EL (cell line): ENCODE measurements at places on chromosomes 3 and 15.

DNA sequence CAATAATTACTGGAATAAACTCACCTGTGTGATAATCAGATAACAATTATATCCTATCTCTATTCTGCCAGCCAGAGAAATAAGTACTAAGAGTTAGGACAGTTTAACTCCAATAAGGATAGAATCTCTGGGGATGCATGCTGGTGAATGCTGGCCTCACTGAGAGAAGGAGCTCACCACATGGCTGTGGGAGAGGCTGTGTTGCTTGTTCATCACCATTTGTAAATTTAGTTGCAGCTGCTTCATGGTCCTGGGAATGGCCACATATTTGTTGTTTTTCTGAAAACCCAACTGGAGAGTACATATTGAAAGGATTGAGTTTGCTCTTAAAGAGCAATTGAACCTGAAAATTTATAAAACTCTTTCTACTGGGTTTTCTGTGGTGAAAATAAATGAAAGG is 207.3 kb downstream of the NECTIN3 start:
- DNase-seq, result no peak

- peak; percentile 43 for DNase-seq
Observed at GRCh38 chr3:27554706-27555105, 70.5 kb upstream of the SLC4A7 start.

GRCh38 chr3:27943106-27943505 is 221.0 kb upstream of the EOMES start:
- peak; percentile 13 for DNase-seq

DNA sequence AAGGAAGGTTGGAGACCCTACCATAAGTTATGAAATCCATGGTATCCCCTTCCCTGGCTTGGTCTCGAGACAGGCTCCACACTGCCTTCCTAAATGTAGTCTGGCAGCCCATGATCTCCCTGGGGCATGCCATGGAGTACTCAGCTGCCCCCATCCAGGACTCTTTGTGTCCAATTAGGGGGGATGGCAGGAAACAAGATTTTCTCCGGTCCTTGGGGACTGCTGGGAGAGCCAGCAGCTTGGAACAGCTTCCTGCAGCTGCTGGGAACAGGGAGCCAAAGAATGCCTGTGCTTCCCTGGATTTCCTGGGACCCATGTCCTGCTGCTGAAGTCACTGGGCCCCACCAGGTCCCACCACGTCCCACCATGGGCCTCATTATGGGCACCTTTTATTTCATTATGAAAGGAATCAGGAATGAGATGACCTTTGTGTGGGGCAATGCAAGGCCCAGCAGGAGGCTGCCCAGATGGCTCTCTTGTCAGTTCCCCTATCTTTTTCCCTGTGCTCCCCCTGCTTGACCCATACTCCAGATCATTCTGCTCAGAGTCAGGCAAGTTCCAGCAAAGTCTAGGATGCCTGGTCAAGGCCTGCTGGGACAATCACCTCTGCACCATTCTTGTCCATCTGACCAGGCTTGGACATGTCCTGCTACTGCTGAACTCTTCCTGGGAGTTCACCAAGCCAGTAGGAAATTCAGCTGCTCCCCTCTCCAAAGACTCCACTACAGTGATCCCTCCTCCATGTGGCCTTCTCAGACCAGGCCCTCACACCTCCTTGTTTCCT is 15.0 kb upstream of the DAG1 start:
- no peak for DNase-seq

- DNase-seq, result no peak
Observed at GRCh38 chr3:135792174-135792573, 173.4 kb upstream of the PPP2R3A start.
